H9 (cell line): ENCODE measurements at places on chromosomes 6 and 20.

GRCh38 chr20:35394271-35394670 lies 17.5 kb downstream of the UQCC1 start:
- no peak for DNase-seq

GRCh38 chr6:36713846-36714245 lies 16.2 kb downstream of the RAB44 start:
- no peak for DNase-seq

DNA sequence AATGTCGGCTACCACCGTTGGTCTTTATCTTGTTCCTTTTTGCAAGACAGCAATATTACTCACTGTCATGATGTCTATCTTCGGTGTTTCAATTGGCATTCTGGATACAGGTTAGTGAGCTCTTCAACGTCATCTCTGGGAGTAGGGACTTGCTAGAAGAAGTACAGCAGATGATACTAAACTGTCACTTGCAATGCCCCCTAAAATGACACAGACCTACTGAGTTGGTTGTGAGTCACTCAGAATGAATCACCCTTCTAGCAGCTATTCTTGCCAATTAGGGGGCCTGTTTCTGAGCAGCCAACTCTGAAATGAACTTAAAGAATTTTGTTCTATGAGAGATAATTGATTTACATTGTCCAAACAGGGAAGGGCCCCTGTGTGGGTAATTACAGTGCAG lies 176.5 kb downstream of the SLC16A10 start:
- DNase-seq = no peak

- DNase-seq = no peak
Measured at GRCh38 chr6:156827382-156827781, 50.2 kb downstream of the ARID1B start.

GRCh38 chr6:7976485-7977056 lies 66.0 kb upstream of the TXNDC5 start:
- DNase-seq = no peak

- no peak for DNase-seq
Measured at GRCh38 chr20:62702895-62703852, 5.5 kb upstream of the NTSR1 start.

DNA sequence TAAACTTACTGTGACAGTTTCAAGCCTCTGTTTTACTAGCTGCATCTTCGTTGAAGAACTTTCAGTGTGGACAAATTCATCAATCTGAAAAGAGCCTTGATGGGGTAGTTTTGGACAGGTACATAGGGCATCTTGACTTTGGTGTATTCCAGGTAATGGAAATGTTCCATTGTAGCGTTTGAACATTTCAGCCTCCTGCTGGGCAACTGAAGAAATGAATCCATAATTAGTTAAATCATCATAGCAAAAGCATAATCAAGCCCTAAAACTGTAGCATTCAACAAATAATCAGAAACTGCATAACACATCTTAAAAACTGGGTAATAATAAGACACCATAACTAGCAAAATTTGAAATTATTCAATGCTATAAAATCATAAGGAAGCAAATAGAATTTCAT lies 86.2 kb downstream of the AHI1 start:
- DNase-seq = no peak

DNA sequence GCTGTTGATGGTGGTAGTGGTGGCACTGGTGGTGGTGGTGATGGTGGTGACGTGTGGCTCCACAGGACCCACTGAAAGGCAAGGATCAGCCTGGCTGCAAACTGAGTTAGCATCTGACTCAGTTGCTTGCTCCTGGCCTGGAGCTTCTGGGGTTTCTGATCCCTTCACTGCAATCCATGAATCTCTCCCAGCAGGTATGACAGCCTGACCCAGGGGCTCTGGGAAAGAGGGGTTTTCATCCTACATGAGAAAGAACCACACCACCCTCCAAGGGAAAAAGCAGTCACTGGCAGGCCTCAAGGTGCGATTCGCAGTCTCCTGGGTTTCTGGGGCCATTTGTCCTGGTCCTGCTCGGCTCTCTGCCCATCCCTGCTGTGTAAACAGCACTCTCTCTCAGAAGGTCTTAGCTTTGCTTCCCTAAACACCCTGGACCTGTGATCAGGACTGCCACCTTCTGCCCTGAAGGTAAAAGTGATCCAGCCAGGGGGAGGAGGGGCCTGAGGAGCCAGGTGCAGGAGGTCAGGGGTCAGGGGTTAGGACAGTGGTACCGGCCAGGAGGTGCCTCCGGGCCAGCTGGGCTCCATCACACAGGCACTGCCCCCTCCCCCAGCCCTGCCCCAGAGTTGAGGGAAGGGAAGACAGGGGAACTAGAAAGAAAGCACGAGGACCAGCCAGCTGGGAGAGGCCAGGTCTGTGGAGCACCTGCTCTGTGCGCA lies 152.0 kb downstream of the BMP7 start:
- no peak for DNase-seq

DNA sequence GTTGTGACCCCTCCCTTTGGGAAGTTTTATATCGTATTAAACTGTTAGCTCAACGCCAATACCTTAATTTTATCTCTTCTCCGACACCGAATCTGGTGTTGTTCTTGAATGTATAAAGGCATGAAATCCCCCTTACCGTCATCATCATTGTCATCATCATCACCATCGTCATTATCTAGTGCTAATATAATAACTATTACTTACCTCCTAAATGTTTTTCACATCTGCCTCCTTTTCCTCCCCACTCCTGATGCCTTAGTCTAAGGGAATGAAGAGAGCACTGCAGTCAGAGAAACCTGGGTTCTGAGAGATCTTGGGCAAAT lies 677 bp upstream of the ZBTB24 start:
- DNase-seq = no peak

DNA sequence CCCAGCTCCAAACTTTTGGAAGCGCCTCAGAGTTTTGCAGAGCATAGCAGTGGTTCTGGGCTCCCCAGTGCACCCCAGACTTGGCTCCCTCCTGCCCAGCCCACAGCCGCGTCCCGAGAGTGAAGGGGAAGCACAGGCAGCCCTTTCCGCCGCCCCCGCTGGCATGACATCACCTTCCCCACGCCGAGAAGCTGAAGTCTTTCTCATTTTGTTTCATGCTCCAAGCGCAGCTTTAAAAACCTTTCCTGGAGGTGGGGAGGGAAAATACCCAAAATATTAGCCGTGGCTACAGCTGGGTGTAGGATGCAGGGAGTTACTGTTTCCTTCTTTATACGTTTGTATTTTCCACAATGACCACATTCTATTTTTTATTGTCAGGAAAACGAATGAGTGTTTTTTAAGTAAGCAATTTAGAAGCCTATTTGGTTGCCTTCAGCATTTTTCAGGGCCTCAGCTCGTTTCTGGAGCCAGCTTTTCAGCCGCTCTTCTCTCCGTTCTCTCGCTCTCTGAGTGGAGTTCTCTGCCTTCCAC lies 72.9 kb downstream of the SNX5 start:
- DNase-seq = no peak

DNA sequence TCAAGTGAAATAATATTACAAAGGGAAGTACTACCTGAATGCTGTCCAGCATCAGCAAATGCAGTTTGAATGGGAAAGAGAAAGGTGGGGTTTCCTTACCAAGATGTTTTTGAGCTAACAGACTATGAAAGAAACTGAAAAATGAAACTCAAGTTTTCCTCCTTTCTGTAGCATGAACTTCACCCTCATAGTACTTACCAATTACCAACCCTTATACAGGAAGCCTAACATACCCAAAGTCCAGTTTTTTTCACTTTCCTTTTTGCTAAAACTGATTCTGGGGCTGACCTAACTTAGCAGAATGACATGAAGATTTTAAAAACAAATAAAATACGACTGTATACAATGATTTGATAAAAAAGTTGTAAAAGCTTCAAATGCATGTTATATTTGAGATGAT lies 5.2 kb downstream of the ZNFX1 start:
- no peak for DNase-seq

DNA sequence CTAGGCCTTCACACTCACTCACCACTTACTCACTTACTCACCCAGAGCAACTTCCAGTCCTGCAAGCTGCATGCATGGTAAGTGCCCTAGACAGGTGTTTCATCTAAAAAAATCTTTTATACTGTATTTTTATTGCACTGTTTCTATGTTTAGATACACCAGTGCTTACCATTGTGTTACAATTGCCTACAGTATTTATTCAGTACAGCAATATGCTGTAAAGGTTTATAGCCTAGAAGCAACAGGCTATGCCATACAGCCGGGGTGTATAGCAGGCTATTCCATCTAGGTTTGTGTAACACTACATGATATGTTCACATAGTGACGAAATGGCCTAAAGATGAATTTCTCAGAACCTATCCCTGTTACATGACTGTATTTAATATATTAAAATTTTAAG lies 37.1 kb upstream of the KCNK5 start:
- no peak for DNase-seq

- peak; percentile 76 for DNase-seq
Measured at GRCh38 chr20:57524511-57525176, at the start of gene CTCFL. Gene CTCFL (minus strand): TSS chr20:57525140. CDS start chr20:57524205, 935 bp downstream.

GRCh38 chr6:52304983-52305390 lies 20.4 kb upstream of the MCM3 start:
- DNase-seq = no peak

- no peak for DNase-seq
Measured at GRCh38 chr6:37382994-37383765, 29.4 kb downstream of the RNF8 start.

- no peak for DNase-seq
Measured at GRCh38 chr6:86723729-86724128, 213.6 kb upstream of the HTR1E start.

- DNase-seq = no peak
Measured at GRCh38 chr20:61055180-61056010, 196.7 kb upstream of the CDH4 start.

- DNase-seq = no peak
Measured at GRCh38 chr20:54716174-54716747, 240.9 kb downstream of the DOK5 start.

DNA sequence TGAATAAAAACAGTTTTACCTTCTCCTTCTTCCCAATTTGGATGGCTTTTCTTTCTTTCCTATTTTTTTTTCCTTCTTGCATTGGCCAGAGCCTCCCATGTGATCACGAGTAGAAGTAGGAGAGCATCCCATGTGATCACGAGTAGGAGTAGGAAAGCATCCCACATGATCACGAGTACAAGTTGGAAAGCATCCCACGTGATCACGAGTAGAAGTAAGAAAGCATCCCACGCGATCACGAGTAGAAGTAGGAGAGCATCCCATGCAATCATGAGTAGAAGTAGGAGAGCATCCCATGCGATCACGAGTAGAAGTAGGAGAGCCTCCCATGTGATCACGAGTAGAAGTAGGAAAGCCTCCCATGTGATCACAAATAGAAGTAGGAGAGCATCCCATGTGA lies 218.6 kb downstream of the DLL1 start:
- DNase-seq = no peak

DNA sequence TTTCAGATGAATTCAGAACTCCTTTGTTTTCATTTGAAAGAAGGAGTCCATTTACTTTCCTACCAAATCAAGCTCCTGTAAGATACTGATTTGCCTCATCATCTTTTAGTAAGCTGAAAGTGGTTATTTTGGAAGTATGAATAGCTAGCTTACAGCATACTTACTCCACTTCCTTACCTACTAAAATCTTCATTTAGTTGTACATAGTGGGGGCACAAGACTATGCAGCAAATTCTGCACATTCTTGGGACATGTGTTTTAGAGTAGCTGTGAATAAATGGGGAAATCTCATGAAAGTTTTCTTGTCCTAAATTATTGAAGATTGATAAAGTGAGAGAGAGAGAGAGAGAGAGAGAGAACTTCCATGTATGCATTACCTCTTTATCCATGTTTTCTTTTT lies 256.3 kb downstream of the OGFRL1 start:
- no peak for DNase-seq

GRCh38 chr6:47438481-47439347 lies 38.9 kb upstream of the CD2AP start:
- DNase-seq = no peak

DNA sequence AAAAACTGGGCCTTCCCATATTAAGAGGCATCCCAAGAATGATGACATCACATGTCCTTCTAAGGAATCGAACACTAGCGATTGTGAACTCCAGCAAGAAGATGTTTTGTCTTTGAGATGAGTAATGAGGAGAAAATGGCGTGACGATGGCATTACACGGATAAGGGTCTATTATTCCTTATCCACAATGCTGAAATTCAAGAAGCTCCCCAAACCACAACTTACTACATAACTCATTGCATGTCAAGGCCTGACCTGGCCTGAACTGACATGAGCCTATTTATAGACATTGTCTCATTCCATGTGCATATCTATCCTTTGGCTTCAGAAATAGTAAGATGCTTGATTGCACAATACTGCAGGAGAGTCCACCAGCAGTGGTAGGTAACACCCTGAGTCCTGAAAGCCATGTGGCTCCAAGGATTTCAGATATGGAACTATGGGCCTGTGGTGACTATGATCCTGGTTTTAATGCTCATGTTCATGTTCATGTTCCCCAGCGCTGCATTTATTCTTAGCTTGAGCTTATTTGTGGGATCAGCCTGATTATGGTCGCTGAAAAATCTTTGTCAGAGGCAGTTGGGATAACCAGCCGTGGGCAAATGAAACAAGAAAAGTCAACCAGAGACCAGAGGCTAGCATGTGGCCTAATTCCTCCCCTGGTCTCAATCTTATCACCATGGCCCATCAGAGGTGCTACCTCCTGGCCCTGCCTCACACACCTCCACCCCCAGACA lies 183.2 kb upstream of the JARID2 start:
- DNase-seq = no peak

DNA sequence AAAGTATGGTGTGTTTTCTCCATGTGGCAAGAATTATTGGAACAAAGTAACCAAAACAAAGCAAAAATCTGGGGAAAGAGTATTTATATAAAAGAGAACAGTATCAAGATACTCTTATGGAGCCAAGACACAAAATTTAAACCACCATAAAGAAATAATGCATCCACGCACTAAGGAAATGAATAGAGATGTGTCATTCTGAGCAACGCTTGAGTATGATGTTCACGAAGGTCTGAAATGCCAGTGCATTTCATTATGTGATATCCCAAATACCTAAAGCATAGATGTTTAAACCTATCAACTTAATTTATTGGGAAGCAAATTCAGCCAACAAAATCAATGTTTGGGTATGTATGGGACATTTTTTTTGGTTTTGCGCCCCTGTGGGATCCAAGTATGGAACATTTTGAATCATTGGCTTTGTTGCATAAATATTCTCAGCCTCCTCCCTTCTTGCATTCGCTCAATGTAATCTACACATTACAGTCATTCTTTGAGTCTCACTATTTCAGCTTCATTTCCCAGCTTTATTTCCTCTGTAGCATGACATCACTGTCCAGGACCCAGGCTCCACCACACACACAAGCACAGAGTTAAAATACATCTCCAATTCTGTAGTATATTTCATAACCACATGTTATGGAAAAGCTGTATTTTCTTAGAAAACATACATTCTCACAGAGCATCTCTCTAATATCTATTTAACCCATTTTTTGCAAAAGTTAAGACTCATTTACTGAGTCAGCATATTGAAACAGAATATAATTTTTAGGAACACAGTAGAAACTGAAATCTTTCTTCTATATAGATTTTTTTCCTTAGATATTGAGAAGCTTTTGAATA lies 11.6 kb upstream of the MOXD1 start:
- no peak for DNase-seq

DNA sequence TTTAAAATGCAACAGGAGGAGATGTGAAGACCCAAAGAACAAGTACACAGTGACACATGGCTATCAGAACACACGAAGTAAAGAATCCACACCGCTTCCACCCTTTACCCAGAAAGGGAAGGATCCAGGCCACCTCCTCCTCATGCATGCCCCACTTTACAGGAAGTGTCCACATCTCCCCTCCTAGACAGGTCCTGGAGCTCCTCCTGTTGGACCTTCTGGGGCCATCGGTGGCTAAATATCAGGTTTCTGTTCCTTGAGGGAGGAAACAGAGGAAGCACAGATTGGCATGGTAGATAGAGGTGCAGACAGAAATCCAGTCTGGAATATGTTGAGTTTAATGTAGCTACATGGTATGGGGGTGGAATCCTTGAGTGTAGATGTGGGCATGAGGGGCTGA lies 10.9 kb downstream of the NINL start:
- DNase-seq = no peak
